ENCODE measurements at places on chromosomes 2 and 18.

DNA sequence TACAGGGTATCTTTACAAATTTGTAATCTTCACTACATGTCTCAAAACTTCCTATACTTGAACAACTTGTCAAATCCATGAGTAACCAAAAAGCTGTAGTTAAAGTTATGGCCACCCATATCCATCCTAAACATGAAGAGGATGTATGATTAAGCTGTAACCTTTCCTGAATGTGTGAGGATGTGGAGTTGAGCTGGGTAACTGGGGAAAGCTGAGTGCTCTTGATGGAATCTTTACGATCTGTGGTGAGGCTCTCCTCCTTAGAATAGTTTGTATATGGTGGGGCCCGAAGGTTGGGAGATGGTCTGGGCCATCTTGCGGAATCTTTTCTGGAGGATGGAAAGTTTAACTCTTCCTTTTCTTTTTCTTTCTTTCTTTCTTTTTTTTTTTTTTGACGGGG, 29.4 kb downstream of the DPP4 start:
- DNase-seq, result no peak

DNA sequence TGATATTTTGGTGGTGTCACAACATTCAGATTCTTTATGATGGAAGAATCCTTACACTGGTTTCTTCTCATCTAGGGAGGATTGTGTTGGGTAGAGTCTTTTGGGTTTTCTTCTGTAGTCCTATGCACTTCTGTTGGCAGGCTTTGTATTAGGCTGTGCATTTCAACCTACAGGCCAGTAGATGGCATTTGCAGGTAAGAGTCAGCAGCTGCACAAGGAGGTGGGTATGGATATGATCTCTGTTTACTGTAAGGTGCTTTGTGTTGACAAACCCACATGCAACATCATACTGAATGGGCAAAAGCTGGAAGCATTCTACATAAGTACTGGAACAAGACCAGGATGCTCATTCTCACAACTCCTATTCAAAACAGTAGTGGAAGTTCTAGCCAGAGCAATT, 656.8 kb downstream of the METTL4 start:
- DNase-seq, result peak; percentile 18

DNA sequence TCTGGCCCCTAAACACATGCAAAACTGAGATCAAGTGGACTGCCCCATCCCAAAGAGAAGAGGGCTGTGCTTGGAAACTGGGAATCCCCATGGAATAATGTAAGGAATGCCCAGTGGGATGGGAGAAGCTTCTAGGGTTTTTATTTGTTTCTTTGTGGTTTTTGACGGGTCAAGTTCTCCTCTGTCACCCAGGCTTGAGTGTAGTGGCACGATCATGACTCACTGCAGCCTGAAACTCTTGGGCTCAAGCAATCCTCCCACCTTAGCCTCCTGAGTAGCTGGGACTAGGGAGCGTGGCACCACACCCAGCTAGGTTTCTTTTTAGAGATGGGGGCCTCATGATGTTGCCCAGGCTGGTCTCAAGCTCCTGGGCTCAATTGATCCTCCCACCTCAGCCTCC, 101.7 kb upstream of the ZSWIM2 start:
- no peak for DNase-seq

- DNase-seq, result no peak
Measured at GRCh38 chr2:62868947-62869346, 163.4 kb downstream of the EHBP1 start.

DNA sequence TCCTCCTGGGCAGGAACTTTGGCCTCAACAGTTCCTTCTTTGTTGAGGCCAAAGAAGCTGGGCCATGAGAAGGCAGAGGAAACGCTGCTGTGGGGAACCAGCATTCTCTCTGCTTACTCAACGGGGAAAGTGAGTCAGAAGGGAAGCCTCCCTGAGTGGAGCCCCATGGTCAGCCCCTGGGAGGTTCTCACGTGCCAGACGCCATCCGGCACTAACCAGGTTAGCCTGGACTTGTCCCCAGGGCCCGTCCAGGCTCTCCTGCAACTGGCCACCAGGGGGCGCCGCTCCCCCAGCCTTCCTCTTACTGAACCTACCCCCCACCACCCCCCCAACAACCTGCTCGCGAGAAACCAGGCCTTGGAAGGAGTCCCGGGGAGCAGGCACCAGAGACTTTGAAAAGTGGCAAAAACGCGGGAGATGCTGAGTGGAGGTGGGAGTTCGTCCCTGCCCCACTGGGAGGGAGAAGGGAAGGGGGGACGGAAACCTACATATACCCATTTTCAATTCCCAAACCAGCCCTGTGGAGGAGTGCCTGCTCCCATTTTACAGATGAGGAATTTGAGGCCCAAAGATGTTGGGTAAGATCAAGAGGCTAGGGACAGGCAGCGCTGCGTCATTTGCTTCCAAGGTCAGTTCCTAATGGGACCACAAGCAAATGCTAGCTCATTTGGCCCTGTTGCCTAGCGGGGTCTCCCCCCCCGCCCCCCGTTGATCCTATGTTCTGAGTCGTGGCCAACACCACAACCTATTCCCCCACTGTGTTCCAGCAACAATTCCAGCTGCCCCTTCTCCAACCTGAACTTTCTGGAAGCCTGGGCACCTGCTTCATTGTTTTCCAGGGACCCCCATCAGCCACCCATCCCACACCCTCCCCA, 20.0 kb downstream of the TEX44 start:
- peak; percentile 93 for DNase-seq

GRCh38 chr2:66748939-66749338, 314.0 kb downstream of the MEIS1 start:
- no peak for DNase-seq

DNA sequence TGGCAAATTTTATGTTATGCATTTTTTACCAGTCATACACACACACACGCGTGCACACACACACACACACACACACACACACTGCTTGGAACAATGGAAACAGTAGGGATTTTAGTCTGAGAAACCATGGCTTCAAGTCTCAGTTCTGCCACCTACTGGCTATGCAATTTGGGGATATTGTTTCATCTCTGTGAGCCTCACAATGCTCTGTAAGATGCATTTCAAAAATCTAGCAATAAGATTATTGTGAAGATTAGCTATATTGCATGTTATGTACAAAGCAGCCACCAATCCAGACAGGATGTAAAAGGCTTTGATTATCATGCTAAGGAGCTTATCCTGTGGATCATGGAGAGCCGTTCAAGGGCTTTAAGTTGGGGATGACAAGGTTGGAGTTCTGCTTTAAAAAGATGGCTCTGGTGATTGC, 401.4 kb downstream of the NBAS start:
- peak; percentile 70 for DNase-seq

GRCh38 chr2:195531754-195532153, 125.3 kb upstream of the SLC39A10 start:
- peak; percentile 87 for DNase-seq

GRCh38 chr2:240762971-240763370, 57.0 kb downstream of the KIF1A start:
- DNase-seq, result no peak

DNA sequence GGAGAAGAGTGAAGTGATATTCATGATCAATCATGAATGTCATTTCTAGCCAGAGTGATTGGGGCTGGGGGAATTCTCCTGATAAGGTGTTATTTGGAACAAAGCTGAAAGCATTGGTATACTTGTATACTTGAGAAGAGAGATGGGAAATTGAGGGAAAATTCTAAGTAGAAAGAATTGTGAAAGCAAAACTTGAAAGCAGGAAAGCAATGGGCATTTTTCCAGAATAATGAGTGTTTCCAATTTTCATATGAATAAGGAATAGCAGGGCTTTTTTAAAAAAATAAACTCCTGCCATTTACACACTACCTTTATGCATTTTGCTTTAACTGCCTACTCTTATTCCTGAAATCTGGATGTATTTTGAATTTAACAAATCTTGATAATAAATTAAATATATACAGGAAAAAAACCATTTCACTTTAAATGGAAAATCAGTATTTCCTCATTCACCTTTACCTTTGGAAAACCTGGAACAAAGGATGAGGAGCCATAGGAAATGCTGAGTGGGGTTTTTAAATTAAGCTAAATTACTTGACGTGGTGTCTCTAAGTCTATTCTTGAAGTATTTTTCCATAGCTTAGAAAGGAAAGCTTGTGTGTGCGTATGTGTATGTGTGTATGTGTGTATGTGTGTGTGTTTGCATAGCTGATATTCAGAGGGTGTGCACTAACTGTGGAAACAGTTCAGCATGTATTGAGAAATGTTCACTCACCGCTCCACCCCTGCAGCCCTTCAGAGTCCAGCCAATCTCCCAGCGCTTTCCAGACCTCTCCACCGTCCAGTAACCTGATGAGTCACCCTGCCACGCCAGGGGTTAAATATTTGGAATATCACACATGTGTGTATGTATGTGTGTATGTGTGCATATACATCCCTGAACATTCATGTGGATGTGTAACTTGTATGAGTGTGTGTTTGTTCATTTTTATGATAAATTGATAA, 427.3 kb downstream of the THSD7B start:
- DNase-seq, result peak; percentile 56

DNA sequence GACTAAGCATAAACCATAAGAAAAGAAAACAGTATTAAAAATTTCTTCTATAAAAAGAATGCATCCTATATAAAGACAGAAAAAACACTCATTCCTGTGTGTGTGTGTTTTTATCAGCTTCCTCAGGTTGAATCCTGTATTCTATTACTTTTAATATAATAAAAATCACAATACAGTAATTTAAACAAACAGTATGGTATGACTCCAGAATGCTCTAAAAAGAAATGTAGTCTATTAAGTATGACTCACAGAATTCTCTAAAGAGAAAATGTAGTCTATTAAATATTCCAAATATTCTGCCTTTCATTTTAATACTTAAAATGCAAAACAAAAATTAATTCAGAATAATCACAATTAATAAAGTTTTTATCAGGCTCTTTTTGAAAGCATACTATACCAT, 19.8 kb downstream of the CCDC88A start:
- DNase-seq, result no peak

- DNase-seq, result no peak
Measured at GRCh38 chr2:30871980-30872789, 64.9 kb upstream of the CAPN13 start.

DNA sequence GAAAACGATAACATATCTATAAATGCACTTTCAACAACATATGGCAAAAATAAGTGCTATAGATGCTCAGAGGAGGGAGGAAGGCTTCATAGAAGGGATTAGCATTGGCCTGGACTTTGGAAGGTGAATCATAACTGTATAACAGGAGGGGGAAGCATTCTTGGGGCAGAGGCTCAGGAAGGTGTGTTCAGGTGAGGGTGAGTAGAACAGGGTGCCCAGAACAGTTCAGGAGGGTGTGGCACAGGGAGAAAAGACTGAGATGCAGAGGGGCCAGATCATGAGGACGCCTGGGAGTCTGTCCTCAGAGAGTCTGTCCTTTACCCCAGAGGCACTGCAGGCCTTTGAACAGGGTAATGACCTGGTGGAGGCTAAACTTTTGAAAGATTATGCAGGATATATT, 29.3 kb upstream of the MEP1B start:
- no peak for DNase-seq

DNA sequence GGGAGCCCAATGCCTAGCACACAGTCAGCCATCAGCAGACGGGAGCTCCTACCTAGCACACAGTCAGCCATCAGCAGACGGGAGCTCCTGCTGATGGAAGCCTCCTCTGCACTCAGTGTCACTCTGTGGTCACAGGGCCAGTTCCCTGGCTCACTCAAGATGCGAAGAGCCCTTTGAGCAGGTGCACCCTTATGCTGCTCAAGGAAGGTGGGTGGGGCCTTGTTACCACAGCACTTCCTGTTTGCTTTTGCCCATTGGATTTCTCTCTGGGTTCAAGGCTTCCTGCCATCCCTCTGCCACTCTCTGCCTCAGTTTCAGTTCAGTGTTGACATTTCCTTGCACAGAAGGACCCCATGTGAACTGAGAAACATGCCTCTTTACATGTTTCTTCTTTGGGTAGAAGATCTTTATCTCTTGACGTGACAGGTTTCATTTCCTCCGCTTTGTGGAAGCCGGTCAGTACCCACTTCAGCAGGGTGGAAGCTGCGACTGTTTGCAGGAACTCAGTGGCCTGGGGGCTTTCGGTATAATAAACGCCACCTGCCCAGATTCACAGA, 11.6 kb downstream of the TRIB2 start:
- no peak for DNase-seq

DNA sequence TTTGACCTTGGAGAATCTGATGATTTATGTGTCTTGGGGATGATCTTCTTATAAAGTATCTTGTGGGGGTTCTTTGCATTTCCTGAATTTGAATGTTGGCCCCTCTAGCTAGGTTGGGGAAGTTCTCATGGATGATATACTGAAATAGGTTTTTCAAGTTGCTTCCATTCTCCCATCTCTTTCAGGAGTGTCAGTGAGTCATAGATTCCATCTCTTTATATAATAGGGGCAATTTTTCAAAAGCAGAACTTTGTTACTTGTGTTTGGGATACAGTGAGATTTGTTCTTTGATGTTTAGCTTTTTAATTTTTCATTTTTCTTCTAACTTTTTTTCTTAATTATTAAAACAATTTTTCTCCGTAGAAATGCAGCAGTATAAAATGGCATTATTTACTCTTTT, 19.4 kb downstream of the TMEM87B start:
- DNase-seq, result peak; percentile 55

DNA sequence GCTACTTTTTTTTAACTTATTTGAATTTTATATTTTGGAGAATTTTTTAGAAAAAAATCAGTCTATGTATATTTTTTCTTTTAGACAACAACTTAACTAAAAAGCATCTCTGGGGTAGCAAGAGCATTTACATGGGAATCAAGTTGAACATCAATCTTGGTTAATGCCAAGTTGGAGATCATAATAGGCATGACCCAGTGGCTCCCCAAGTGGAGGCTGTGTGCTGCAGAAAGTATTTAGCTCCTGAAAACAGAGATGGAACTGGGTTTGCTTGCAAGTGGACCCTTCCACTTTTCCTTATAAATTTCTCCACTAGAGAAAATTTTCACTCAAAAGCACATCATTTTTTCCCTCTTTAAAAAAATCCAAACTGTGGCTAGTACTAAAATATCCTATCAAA, 23.9 kb upstream of the CAVIN2 start:
- no peak for DNase-seq

DNA sequence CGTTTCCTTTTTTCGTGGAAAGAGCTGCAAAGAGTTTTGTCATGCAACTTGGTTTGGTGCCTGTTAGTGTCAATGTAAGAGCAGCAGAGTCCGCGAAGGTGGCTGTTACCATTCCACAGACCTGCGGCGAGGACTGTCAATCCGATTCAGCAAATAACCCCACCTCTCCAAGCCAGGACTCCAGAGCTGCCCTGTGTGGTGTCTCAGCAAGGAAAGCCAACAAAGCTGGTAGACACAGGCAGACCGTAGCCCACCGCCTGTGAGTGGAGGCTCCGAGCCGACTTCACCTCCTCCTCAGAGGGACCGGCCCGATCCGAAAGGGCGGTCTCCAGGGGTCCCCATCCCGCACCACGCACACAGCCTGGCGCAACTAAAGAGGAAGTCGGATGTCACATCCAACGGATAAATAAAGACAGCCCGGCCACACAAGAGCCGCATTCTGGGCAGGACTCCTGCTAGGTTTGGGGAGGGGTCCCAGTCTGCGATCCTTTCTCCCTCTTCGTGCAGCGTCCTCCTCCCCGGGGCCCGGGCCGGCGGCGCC, 819 bp downstream of the ANKRD44 start:
- no peak for DNase-seq

GRCh38 chr18:74896390-74896991, 298.8 kb downstream of the ZNF407 start:
- DNase-seq, result peak; percentile 3
